Activated B cell treated with CpG ODN at 0.5 μM for 24 hours (primary cell): ENCODE measurements at places on chromosomes 6 and 20.

DNA sequence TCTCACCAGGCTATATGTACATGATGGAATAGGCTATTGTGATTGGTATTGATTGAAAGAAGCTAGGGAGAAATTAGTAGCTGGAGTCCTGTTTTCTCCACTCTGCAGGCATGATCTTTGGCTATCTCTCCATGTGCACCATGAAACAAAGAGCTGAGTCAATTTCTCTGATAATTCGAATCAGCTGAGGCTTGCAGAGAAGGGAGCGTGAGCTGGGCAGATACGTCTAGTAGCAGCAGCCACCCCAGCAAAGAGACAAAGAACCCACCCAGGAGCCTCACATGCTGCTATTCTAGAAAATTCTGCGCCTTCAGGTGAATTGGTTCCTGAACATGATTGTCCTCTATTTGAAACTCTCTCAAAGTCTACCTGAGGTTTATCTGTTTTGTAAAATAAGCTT is 6.9 kb upstream of the SGK1 start:
- DNase-seq: no peak

DNA sequence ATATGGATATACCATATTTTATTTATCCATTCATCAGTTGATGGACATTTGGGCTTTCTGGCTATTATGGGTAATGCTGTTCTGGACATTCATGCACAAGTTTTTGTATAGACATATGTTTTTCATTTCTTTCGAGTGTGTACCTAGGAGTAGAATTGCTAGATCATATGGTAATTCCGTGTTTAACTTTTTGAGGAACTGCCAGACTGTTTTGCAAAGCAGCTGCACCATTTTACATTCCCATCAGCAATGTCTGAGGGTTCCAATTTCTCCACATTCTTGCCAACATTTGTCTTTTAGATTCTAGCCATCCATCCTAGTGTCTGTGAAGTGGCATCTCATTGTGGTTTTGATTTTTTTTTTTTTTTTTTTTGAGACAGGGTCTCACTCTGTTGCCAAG is 20.8 kb downstream of the SRC start:
- no peak for DNase-seq

DNA sequence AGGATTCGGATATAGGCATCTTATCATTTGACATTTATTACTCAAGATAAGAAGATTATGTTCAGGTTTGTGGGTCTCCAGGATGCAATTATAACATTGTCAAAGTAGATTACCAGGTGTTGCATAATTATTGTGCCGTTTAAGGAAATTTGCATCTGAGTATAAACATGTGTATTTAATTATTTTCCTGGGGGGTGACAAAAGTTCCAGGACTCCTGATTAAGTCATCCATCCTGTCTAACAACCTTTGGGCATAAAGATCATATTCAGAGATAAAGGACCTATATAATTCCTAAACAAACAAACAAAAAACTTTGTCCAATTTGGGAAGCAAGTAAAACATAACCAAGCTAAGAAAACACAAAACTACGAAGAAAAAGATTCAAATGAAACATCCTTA is 3.3 kb upstream of the PPP1R14C start:
- DNase-seq: no peak

DNA sequence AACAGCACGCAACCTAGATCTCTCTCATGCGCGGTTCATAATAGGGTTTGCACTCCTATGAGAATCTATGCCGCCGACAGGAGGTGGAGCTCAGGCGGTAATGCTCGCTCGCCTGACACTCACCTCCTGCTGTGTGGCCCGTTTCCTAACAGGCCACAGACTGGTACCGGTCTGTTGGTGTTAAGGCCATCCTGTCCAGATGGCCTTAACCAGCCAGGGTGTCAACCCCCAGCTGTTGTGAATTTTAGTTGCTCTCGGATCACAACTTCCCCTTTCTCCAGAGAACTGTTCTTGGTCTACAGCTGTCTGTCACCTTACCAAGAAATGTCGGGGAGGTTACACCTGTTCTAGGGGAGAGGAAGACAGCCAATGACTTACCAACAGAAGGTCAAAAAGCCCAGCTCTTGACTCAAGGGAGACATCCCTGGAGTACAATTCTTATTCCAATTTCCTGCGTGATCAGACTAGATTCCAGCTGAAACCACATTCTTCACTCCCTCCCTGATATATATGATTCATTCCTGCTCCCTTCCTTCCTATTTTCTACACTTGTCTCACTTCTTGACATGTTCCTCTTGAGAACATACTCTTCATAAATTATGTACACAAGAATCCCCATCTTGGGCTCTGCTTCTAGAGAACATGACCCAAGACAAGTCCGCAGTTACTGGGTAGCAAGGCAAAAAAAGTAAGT is 23.1 kb upstream of the DNAAF9 start:
- DNase-seq: no peak

DNA sequence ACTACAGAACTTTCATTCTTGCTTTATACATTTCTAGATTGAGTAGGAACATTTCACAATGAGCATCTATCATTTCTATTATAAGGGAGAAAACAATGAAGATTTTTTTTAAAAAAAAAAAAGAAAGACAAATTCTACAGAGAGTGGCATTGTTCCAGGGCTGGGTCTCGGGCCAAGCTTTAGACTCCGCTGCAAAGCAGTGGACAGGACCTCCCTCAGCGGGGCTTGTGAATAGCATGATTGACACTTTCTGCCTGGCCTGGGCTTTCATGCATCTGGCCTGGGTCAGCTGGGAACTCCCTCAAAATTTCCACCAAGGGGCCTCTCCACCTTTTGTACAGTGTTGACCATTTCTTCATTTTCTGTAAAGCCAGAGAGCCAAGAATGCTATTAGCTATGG is 55.8 kb upstream of the HIVEP2 start:
- no peak for DNase-seq

GRCh38 chr6:111680015-111680712 is 74.5 kb upstream of the TRAF3IP2 start:
- DNase-seq: no peak

DNA sequence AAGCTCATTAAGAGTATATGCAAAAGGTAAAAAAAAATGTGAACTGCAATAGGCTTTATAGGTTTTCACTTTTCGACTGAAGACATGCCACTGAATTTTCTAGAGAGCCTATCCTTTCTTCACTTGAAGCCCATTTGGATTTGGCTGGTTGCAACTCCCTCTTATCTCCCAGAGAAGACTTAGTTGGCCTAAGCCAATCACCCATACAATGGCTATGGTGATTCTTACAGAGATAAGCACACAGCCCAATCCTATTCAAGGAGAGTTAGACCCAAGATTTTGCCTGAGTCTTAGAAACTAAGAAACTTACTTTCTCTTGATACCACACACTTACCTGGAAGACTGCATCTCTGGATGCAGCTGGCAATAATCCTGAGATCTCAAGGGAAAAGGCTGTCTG is 167.3 kb upstream of the PTCHD4 start:
- no peak for DNase-seq

- no peak for DNase-seq
Measured at GRCh38 chr6:11412011-11412424, 125.5 kb upstream of the TMEM170B start.

- no peak for DNase-seq
Measured at GRCh38 chr20:37651932-37652331, 41.9 kb upstream of the CTNNBL1 start.

DNA sequence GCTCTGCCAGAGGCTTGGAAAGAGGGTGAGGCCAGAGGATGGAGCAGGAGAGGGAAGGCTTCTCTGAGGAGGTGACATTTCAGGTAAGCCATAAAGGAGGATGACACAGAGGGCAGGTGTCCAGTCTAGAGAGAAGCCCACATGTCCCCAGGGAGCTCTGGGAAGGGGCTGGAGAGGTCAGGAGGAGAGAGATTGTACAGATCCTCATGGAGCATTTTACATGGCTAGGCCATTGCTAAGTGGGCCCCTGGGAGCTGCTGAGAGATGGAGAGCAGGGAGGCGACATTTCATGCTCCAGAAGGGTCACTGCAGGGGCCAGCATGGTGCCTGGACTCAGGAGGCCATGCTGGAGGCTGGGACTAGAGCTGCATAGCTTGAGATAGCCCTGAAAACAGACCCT is 124.5 kb downstream of the TOX2 start:
- no peak for DNase-seq

DNA sequence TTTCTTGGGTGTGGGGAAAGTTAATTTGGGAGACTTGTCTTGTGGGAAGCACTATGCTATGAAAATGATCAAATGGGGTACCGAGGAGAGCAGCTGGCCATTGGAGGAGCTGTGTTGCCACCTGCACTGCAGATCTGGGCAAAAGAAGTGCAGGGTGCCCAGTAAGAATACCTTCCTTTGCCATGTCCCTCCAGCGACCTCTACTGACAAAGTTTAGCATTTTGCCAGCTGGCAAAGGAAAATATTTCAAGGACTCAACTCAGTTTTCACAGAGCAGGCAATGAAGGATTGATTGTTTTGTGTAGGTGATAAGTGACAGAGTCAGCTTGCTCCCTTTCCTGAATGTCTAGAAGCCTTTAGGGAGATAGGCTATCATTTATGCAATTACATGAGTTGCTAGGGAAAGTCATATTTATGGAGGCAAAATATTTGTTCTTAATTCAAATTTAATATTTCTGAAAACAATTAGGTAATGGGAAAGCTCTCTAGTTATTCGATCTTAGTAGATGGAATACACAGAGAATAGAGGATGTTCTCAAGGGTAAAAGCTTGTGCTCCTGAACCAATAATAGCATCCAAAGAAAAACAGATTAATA is 118.4 kb downstream of the FARS2 start:
- DNase-seq: no peak

- DNase-seq: no peak
Measured at GRCh38 chr6:162711376-162711775, 16.2 kb downstream of the PRKN start.

- no peak for DNase-seq
Measured at GRCh38 chr6:67881706-67882065, 753.4 kb upstream of the ADGRB3 start.

GRCh38 chr6:100346828-100347227 is 117.9 kb downstream of the SIM1 start:
- no peak for DNase-seq

GRCh38 chr6:4415549-4415948 is 280.2 kb upstream of the ECI2 start:
- DNase-seq: no peak

DNA sequence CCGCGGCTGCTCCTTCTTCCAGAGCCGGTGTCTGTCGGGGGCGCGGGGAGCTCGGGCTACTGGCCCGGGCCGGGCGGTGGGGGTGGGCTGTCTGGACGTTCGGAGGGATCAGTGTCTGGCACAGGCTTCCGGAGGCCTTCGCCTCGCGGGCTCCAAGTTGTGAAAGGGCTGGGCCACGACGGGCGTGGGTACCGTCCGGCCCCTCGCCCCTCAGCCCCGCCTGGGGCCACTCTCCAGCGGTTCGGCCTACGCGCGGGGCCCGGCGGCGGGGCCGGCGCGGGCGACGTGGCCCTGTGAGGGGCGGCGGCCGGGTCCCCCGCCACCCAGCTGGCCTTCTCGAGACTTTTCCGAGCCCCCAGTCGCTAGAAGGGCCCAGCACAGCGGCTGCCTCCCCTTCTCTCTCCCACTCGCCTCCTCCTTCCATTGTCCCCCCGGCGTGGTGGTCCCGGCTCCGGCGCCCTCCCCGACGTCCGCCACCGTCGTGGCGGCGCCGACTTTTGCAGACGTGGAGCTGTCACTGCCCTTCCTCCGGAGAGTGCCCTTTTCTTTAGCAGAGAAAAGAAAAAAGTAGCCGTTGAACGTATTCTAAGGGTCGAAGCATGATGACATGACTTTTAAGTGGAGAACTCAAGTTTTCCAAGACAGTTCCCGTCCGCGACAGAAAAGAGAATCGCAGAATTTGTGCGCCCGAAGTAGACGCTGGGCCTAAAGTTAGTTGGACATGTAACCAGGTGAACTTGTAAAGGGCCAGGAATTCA is 571 bp downstream of the ITCH start:
- DNase-seq: no peak

GRCh38 chr20:40081653-40082052 is 607.4 kb downstream of the MAFB start:
- DNase-seq: no peak

- DNase-seq: no peak
Measured at GRCh38 chr6:136566007-136566487, 15.8 kb upstream of the MAP7 start.

- no peak for DNase-seq
Measured at GRCh38 chr6:156686301-156686994, 90.7 kb upstream of the ARID1B start.

DNA sequence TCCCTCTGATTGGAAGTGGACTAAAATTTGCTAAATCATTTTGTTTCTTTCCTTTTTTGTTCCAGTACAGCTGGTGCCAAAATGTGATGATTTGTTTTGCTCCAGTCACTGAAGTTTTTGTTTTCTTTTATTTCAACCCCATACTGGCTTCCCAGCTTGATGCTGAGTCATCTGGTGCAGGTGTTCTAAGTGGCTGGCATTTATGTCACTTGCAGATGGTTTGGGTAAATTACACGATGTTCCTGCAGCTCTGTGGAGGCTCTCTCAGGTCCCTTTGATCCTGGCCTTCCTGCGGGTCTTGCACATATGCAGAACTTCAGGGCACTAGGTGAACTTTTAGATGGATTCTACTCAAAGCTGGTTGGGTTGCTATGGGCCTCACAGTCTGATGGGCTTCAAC is 577.7 kb downstream of the HAO1 start:
- DNase-seq: no peak

DNA sequence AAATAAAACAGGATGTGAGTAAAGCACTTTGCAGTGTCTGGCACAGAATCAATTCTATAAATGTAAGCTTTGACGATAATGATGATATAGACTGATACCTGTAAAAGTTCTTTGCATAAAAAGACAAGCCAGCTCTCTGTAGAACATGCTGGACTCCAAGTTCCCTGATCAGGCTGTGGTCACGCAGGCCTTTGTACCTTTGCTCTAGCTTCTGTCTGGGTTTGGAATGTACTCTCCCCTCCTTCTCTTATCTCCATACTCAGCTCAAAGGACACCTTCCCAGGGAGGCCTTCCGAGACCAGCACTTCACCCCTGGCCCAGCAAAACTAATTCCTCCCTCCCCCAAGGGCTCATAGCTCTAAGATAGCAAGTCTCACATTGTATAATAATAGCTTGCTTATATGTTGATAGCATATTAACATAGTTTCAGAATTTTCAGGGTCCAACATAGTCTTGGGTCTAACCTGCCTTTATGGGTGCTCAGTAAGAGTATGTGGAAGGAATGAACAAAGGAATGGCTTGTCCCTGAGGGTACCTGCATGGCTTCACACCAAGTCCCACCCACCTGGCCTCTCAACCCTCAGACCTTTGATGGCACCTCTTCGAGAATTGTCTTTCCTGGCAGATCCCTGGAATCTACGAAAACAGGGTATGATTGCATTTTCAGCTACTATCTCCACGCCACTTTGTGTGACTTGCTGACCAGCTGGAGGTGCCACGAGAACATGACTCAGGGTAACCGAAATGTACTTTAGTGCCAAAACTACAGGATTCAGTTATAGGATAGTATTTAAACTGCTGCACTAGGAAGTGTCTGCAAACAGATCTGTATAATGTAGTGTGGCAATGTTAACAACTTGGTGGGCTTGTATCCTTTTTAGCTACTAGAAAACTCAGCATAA is 41.7 kb upstream of the PIM1 start:
- no peak for DNase-seq

GRCh38 chr6:157265635-157266034 is 57.7 kb downstream of the TMEM242 start:
- no peak for DNase-seq
